ENCODE measurements at places on chromosomes 4 and X.

DNA sequence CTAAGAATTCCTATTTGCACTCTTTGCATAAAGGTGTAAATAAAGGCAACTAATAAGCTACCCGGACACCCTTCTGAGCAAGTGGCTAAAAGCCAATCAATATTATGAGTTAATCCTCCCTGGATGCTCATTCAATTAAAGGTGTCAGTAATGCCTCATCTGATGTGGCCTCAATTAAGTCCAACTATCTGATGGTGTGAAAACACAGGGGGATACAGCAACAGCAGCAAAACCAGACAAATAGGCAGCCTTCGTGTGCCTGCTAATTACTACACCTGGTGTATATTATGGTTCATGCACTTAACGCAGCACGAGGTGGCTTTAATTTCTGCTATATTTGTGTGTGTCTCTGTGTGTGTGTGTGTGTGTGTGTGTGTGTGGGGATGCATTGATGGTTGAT lies 244.4 kb downstream of the DCLK2 start:
- no peaks in the 10 kb centered on the region for H3K27me3 ChIP-seq
- H3K36me3 ChIP-seq = peaks cover 41% of the 10 kb centered on the region
- no peak for DNase-seq
- no peak overlapping the region for H3K4me3 ChIP-seq
- H3K4me1 ChIP-seq = no peaks in the 10 kb centered on the region

GRCh38 chr4:36172656-36173055 lies 71.7 kb downstream of the ARAP2 start:
- peaks cover 2% of the 10 kb centered on the region for H3K4me1 ChIP-seq
- no peak for DNase-seq
- H3K4me3 ChIP-seq = no peak overlapping the region
- H3K27ac ChIP-seq = no peak overlapping the region

GRCh38 chrX:45747905-45748304 lies 547.2 kb upstream of the DIPK2B start:
- no peak overlapping the region for H3K4me3 ChIP-seq
- H3K27me3 ChIP-seq = no peaks in the 10 kb centered on the region
- peaks cover 20% of the 10 kb centered on the region for H3K4me1 ChIP-seq
- no peaks in the 10 kb centered on the region for H3K36me3 ChIP-seq

GRCh38 chr4:143421609-143422008 lies 84.9 kb downstream of the GAB1 start:
- no peak overlapping the region for H3K27ac ChIP-seq
- no peak overlapping the region for H3K4me3 ChIP-seq
- no peak for DNase-seq
- H3K27me3 ChIP-seq = no peaks in the 10 kb centered on the region
- no peaks in the 10 kb centered on the region for H3K36me3 ChIP-seq

- no peak overlapping the region for H3K4me3 ChIP-seq
- DNase-seq = no peak
- H3K36me3 ChIP-seq = no peaks in the 10 kb centered on the region
- peaks cover 24% of the 10 kb centered on the region for H3K27me3 ChIP-seq
These were observed 69.4 kb downstream of the HCCS start for GRCh38 chrX:11180571-11180970.
